Epithelial cell of umbilical artery (primary cell): ENCODE measurements at places on chromosomes 13 and 19. TPM values are rescaled to one million over a fixed set of nuclear protein-coding genes. Genes with fewer than 3 reads are reported as not detected.

C19orf81 gene
- 2.7 TPM in 1 of 2 replicates, not detected in the other for total RNA-seq

C19orf25 gene
- 15.3 and 21.4 TPM in 2 replicates for total RNA-seq

IL11 gene
- 0.46 and 2.6 TPM in 2 replicates for total RNA-seq

TEAD2 gene
- total RNA-seq, result 43.8 and 64.3 TPM in 2 replicates
